ENCODE measurements at places on chromosomes 3 and 15.

GRCh38 chr15:49855917-49856637 lies 235.2 kb downstream of the DTWD1 start:
- DNase-seq, result no peak

DNA sequence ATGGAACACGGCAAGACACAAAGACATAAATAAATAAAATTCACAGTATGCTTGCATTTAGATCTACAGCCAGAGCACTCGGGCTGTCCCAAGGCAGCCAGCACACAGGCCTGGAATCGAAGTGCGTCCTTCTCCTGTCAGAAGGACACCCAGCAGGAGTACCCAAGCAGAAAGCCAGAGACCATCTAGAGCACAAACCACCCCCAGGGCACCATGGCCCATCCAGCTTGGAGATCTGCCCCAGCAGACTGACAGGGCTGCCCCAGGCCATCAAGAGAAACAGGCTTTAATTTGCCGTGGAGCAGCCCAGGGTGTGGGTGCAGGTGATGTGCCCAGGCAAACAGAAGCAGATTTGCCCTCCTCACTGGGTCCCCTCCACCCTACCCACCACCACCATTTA lies 7.8 kb upstream of the SPATA12 start:
- DNase-seq, result no peak

DNA sequence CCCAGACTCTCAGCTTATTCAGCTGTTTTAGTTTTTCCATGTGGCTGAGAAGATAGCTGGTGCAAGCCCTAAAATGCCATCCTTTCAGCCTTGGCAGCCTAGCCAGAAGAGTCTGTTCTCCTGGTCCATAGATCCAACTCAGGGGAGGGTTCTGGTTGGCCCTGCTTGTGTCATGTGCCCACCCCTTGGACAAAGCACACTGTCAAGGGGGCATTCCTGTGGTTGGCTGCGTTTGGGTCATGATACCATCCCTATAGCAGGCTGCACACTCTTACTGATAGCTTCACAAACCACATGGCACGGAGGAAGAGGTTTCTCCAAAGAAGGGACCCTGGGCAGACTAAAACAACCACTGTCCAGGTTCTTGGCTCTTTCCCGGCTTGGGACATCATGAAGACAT lies 8.4 kb upstream of the FSTL1 start:
- DNase-seq, result no peak

DNA sequence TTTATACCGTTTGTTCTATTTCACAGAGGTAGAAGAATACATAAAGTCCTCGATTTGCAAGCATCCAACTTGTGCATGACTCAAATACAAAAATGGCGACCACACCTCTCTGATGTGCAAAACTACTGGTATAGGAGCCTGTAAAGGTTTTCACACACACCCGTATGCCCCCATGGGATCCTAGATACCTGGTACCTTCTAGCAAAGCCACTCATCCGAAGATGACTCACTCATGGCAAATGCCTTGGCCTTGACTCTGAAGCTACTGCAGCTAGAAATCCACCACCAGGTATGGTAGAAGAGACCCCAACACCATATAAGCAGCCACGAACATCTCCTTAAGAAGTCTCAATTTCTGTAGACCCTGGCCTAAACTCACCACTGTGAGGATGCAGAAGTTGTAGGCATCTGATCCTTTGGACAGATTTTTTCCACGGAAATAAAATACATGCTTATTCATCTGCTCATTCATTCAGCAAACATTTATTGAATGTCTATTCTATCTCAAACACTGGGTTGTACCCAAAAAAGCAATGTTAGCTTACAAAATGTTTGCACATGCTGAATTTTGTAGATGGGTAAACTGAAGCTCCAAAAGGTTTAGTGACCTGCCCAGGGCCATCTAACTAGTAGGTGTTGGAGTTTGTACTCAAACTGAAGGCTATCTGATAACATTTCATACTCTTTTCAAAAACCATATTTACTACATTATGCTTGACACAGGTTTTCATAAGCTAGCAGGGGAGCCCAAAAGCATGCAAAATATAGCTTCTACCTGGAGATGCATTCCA lies 158.8 kb downstream of the RORA start:
- DNase-seq, result no peak

DNA sequence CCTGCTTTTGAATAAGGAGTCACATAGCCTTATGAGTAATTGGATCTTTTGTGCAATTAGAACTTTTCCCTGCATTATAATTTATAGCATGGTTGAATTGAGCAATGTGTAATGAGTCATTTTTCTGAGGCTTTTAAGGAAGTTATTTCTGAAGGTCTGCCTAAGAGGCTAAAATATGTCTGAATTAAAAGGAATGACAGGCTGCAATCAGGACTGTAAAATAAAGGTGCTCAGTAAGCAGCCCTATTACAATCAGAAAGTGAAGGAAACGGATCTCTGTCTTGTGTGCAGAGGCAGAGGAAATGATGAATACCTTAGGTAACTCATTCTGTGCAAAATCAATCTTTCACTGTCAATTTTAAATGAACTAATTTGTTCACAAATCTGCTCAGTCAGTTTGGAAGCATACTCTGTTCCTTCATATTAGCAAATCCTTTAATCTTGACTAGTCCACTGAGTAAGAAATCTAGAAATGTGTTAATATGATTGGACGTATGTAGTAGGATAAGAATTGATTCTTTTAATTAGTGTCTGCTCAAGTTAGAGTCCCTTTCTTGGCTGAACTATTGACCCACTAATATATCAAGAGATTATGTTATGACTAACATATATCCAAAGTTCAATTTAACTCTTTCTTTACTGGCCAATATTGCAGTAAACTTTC lies 290.1 kb downstream of the ZIC1 start:
- no peak for DNase-seq

DNA sequence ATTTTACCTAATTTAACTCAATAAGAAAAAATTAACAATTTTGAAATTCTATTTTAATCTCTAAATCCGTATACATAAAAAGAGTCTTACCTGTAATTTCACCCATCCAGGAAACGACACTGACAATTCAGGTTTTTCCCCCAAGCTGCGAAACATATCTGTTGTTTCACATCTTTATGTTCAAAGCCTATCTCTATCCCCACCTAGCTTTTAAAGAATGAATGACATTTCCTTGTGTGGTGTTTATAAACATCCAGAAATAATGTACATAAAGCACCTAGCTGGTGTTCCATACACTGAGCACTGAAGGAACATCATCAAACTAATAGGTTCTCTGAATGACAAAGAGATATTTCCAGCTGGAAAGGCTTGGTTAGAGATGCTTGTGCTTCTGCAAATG lies 867.8 kb downstream of the SQOR start:
- DNase-seq, result no peak

DNA sequence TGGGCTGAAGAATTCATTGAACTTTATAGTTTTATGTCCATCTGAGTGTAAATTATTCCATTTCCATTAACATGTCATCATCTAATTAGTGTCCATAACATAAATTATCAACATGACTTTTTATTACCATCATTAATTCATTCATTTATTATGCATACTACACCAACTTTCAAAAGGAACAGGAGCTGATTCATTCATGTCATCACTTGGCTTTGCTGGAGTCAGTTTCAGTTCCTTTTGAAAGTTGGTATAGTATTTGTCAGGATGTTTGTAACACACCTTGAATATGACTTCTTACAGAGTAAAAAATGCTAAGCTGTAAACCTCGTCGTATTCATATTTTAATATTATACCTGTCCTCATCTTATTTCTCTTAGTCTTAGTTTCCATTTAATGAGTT lies 298.0 kb upstream of the RBMS3 start:
- DNase-seq, result no peak

DNA sequence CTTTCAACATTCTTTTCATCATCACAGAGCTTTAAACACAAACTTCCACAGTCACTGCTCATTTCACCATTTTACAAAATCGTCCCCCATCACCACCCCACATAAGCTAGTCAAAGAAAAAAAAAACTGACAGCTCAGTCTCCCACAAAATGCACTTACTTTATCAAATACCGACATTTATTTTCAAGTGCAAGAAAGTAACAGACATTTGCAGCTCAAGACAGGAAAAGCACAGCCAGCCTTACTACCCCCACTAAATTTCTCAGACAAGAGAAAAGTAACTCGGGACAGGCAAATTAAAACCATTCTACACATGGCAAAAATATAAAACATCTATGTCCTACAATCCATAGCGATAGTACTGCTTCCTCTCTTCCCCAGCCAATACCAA lies 402.4 kb downstream of the SHQ1 start:
- DNase-seq, result no peak

- DNase-seq, result no peak
These were observed 49.1 kb downstream of the AMOTL2 start for GRCh38 chr3:134325061-134325705.

- no peak for DNase-seq
These were observed 132.2 kb downstream of the SRGAP3 start for GRCh38 chr3:9117220-9117619.
